ENCODE measurements at places on chromosomes 5 and 9.

GRCh38 chr5:82813861-82814260 lies 263.3 kb downstream of the TMEM167A start:
- DNase-seq = no peak

DNA sequence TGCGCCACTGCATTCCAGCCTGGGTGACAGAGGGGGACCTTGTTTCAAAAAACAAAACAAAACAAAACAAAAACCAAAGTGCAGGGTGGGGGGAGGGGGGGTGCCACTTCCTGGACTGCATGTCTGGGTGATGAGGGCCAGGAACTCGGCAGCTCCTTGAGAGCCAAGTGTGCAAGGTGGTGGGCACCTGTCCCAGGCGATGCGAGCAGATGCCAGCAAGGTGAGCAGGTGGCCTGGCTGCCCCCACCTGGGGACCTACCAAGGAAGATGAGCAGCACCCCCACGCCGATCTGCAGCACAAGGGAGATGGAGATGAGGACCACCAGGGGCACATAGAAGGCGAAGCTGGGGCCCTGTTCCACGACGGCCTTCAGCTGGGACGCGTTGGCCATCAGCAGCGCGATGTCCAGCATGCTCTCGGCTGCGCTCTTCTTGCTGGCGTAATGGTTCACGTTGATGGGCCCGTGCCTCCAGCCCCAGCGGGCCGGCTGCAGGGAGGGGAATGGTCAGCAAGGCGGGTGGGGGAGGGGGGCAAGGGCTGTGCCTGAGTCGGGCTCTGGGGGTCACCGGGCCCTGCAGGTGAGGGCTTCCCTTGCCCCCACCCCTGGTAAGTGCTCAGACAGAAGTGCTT lies 7.8 kb downstream of the NINJ1 start:
- DNase-seq = peak; percentile 31

GRCh38 chr5:66807743-66808142 lies 211.6 kb downstream of the MAST4 start:
- DNase-seq = no peak

GRCh38 chr5:14213813-14214585 lies 70.9 kb downstream of the TRIO start:
- no peak for DNase-seq
